MCF 10A (cell line): ENCODE measurements at places on chromosomes 6 and 20. TPM values are rescaled to one million over a fixed set of nuclear protein-coding genes. Genes with fewer than 3 reads are reported as not detected.

Gene PDE7B
- total RNA-seq = 0.42 and 1.4 TPM in 2 replicates

Gene C6orf163
- 1.0 and 2.6 TPM in 2 replicates for total RNA-seq

Gene DSP
- total RNA-seq = 163 and 227 TPM in 2 replicates

Gene IL20RA
- total RNA-seq = 0.23 and 0.37 TPM in 2 replicates

Gene FAM162B
- not detected in 2 replicates for total RNA-seq

Gene DAAM2
- total RNA-seq = not detected in 2 replicates

- H3K4me3 ChIP-seq = no peak overlapping the region
- no peak overlapping the region for H3K27ac ChIP-seq
Measured at GRCh38 chr6:75377386-75377785, 92.8 kb upstream of the TMEM30A start.

DNA sequence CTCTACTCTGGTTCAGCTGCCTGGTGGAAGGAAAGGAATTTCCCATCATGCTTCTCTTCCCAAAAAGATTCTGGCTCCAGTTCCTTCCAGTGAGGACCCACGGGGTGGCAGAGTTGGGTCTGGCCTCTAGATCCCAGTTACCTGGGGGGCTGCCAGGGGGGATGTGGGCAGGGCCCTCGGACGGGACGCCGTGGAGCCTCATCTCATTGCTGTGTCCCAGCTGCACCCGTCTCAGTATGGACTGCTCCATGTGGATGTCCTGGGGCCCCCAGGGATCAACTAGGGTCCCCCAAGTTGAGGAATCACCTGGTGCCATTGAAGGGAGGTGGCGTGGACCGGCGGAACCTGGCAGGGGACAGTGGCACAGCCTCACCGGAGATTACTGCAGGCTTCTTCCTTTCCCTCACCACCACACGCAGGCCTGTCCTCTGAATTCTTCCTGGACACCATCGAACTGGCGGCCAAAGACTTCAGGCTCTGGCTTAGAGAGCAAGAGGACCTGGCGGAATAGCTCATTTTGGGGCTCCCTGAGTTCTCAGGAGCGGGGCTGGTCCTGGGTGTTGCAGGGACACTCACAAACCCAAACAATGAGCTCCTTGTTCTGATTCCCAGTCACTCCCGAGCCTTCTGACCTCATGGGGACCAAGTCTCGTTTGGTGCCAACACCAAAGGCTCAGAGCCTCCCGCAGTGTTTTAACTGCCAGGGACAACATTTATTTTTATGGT lies 8.5 kb downstream of the ZBP1 start:
- H3K4me3 ChIP-seq = no peak overlapping the region
- DNase-seq = no peak
- H3K4me1 ChIP-seq = no peaks in the 10 kb centered on the region
- H3K27me3 ChIP-seq = peaks cover 46% of the 10 kb centered on the region

DNA sequence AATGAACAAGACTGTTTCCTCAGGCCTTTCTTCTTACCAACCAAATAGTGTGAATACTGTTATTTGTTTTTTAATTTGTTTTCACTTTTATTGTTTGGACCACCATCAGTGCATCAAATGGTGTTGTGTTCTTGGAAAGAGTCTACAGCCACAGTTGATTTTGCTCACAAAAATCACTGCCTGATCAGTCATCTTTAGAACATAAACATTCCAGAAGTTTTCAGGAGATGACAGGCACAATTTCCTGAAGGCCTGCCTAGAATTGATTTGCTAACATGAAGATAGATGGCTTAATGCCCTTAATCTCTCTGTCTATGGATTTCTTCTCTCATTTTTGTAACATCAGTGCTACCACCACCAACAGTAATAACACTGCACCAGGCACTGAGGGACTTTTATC lies 13.5 kb downstream of the IL22RA2 start:
- DNase-seq = no peak
- no peaks in the 10 kb centered on the region for H3K27me3 ChIP-seq
- H3K36me3 ChIP-seq = peaks cover 5% of the 10 kb centered on the region
- H3K4me1 ChIP-seq = peaks cover 77% of the 10 kb centered on the region

GRCh38 chr6:166364456-166364855 lies 18.3 kb downstream of the MPC1 start:
- H3K36me3 ChIP-seq = peaks cover 40% of the 10 kb centered on the region
- H3K27ac ChIP-seq = no peak overlapping the region
- no peak for DNase-seq
- peaks cover 14% of the 10 kb centered on the region for H3K4me1 ChIP-seq
- H3K4me3 ChIP-seq = no peak overlapping the region

DNA sequence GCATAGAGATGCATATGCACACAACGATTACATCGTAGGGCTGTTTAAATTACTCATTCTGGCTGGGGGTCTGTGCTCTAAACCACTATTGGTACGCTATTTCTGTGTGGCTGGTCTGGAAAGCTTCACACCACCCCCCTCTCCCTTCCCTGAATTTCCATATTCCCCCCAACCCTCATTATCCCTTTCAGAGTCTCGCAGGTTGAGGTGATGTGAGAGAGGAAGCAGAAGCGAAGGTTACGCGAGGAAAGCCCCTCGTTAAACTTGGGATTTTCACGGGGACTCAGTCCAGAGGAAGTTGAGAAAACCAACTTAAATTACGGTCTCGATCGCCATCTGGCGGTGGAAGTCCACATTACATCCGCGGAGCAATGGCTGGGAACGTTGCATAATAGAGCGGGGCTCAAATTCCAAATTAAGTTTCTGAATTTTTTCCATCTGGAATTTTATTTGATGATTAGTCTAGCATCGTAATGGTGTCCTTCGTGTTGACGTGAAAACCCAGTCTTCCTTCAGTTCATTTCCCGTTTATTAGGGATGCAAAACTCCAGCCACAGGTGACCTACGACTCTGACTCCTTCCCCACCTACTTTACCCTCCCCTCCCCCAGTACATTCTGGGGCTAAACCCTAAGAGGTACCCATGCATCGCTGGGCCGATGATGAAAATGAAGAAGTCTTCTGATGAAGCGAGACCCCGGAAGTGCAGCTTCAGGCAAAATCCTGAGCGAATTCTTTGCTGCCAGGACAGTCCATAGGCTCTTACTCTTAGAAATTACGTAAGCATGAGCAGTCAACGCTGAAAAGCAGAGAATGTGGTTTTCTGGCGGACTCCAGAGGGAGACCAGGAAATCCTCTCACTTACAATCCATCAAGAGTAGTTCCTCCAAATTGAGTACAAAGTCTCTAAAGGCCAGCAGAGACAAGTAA lies 19.7 kb downstream of the HLA-DOB start:
- no peak overlapping the region for H3K27ac ChIP-seq
- peak overlapping the region; percentile 62 for H3K4me3 ChIP-seq
- H3K4me1 ChIP-seq = peaks cover 12% of the 10 kb centered on the region
- peak; percentile 66 for DNase-seq
- no peaks in the 10 kb centered on the region for H3K36me3 ChIP-seq
- peaks cover 76% of the 10 kb centered on the region for H3K27me3 ChIP-seq

DNA sequence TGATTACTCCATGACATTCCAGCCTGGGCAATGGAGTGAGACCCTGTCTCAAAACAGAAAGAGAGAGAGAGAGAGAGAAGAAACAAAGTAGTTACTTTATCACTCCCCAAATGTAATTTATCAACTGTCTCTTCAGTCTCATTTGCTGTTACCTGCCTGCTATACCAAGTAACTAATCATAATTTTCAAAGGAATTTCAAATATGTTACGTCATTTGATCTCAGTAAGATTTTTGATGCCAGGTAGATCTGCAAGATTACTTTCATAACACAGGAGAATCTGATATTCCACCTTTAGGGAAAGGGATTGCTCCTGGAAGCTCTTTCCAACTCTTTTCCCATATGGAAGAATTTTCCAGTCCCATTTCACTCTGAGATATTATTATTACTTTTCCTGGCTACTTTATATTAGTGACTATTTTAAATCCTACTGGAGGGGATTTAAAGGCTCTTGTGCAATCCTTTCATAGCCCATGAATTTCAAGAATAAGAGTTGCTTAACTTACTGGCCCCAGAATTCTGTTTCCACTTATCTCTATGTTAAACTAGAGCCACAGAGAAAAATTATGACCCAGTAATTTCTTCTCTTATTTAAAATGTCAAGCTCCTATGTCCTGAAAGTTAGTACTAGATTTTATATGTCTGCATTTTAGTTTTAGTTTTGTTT lies 390.2 kb upstream of the FLRT3 start:
- H3K4me1 ChIP-seq = no peaks in the 10 kb centered on the region
- no peaks in the 10 kb centered on the region for H3K36me3 ChIP-seq
- no peaks in the 10 kb centered on the region for H3K27me3 ChIP-seq

- H3K27ac ChIP-seq = no peak overlapping the region
- H3K4me3 ChIP-seq = no peak overlapping the region
- no peaks in the 10 kb centered on the region for H3K27me3 ChIP-seq
Measured at GRCh38 chr20:13839421-13840092, 54.7 kb downstream of the NDUFAF5 start.
